ENCODE measurements at places on chromosomes 5 and 9.

- DNase-seq = no peak
Measured at GRCh38 chr9:1978941-1979340, 36.2 kb upstream of the SMARCA2 start.

DNA sequence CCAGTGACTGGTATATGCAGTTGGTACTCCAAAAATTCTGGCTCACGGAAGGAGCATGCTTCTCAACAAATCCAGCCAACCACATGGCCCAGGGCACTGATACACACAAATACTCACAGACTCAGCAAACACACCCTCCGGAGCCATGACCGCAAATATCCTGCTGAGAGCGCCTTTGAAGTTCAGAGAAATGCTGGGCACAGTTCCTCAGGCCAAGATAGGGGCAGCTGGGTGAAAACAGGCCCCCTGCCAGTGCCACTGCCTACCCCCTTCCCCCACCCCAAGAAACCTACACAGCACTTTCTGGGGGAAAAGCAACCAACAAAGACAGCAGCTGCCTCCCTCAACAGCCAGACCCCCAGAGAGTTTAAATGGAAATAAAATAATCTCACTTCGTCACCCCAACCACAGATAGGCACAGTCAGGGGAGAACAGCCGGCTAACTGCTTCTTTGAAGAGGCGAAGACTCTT is 120.0 kb downstream of the C5orf15 start:
- DNase-seq = no peak

DNA sequence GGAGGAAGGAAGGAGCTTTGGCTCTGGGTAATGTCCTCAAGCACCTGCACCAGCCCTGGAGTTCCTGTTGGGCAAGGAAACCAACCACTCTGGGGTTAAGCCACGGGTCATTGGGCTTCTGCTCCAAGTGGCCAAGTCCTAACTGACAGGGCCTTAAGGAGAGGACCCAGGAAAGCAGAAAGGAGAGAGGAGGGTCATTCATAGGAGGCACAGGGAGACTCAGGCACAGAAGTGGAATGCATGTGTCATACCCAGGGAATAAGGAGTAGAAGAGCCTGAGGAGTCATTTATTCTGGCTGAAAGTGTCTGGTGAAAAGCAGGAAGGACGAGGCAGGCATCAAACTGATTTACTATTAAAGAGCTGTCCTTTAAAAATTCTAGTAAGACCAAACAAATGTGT is 129.2 kb downstream of the DMRT2 start:
- no peak for DNase-seq

- no peak for DNase-seq
Measured at GRCh38 chr5:58454025-58454424, 5.9 kb downstream of the PLK2 start.

- DNase-seq = no peak
Measured at GRCh38 chr5:109907189-109907588, 217.5 kb downstream of the MAN2A1 start.

DNA sequence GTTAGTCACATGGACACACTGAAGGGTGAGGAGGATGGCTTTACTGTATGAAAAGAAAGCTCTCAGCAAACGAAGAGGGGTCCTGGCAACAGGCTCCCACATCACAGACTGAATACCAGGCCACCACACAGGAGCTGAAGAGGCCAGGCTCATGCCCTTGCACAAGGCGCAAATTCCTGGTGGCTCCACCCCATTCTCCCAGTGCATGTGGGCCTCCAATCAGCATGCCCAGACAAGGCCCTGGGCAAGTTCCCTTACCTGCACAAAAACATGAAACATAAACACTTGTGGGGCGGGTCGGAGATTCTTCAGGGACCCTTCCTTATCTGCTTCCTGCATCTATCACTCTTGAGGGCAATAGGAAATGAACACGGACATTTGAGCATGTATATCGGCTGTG is 935.8 kb upstream of the EDIL3 start:
- DNase-seq = no peak

All from T follicular helper cell (primary cell).